ENCODE measurements at places on chromosomes 6 and 20. TPM values are rescaled to one million over a fixed set of nuclear protein-coding genes. Genes with fewer than 3 reads are reported as not detected.

DNA sequence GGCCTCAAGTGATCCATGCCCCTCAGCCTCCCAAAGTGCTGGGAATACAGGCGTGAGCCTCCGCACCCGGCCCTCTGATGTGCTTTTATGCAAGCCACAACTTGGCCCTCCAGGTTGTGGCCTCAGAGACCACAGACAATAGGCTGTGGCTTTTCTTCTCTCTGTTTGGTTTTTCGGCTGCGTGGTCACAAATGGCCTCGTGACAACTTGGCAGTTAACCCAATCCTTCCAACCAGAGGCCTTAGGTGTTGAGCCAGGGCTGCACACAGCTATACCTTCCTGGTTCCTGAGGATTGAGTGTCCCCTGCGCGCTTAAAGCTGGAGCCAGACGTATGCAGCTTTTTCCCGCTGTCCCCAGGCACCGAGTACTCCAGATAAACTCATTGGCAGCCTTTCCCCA lies 6.3 kb upstream of the TGM3 start:
- no peak for DNase-seq
- H3K4me1 ChIP-seq, result no peaks in the 10 kb centered on the region
- H3K27me3 ChIP-seq, result peaks cover 4% of the 10 kb centered on the region
- H3K4me3 ChIP-seq, result no peak overlapping the region
- H3K36me3 ChIP-seq, result no peaks in the 10 kb centered on the region

GRCh38 chr6:112010328-112010727 lies 43.6 kb upstream of the CCN6 start:
- no peaks in the 10 kb centered on the region for H3K4me1 ChIP-seq
- no peaks in the 10 kb centered on the region for H3K36me3 ChIP-seq
- no peaks in the 10 kb centered on the region for H3K27me3 ChIP-seq
- H3K27ac ChIP-seq, result no peak overlapping the region

- H3K27me3 ChIP-seq, result peaks cover 35% of the 10 kb centered on the region
- no peak overlapping the region for H3K27ac ChIP-seq
- peak overlapping the region; percentile 52 for H3K4me3 ChIP-seq
- H3K36me3 ChIP-seq, result no peaks in the 10 kb centered on the region
Measured at GRCh38 chr6:144063744-144064401, 31.5 kb downstream of the SF3B5 start.

DNA sequence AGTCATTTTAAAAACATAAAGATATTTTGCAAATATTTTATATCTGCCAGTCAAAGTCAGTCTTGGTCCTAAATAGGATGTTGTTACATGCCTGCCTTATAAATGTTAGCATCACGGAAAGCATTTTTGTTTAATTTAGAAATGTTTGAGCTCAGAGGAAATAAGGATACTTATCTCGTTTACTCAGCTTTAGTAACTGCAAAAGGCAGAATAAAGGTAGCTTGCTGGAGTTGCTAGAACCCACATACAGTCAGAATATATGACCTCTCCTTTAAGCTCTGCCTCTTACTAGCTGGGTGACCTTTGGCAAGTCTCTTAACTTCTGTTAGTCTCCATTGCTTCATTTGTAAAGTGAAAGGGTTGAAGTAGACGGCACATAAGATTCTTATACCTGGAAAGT lies 867.3 kb downstream of the KIF16B start:
- H3K27ac ChIP-seq, result no peak overlapping the region
- no peak for DNase-seq
- H3K27me3 ChIP-seq, result no peaks in the 10 kb centered on the region
- H3K36me3 ChIP-seq, result no peaks in the 10 kb centered on the region

SIRPB1 gene
- polyA plus RNA-seq, result 0.19 TPM

DNA sequence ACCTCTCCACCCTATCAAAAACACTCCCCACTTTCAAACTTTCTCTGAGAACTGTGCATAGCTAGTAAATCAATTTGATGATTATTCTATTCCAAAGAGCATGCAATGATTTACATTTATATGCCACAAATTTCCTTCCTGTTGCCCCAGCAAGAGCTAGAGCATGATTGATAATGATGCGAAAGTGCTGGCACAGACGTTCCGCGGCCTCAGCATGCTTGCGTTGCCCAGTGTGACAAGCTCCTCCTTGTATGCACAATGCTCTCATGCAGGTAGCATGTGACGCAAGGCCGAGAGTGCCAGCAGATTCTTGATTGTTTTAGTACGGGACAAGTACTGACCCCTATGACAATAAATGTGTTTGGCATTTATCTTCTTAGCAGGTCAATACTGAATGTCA lies 696.3 kb upstream of the SLC35B3 start:
- no peak overlapping the region for H3K4me3 ChIP-seq
- no peaks in the 10 kb centered on the region for H3K4me1 ChIP-seq
- no peak overlapping the region for H3K27ac ChIP-seq
- H3K27me3 ChIP-seq, result no peaks in the 10 kb centered on the region
- no peaks in the 10 kb centered on the region for H3K36me3 ChIP-seq

GRCh38 chr20:17611290-17611539 lies 41.3 kb downstream of the DSTN start:
- no peak for DNase-seq
- H3K27ac ChIP-seq, result no peak overlapping the region
- H3K27me3 ChIP-seq, result no peaks in the 10 kb centered on the region
- H3K4me1 ChIP-seq, result no peaks in the 10 kb centered on the region

POM121L2 gene
- polyA plus RNA-seq, result not detected

- H3K4me1 ChIP-seq, result peaks cover 31% of the 10 kb centered on the region
- no peak for DNase-seq
- H3K27ac ChIP-seq, result peak overlapping the region; percentile 44
- no peaks in the 10 kb centered on the region for H3K36me3 ChIP-seq
- H3K4me3 ChIP-seq, result no peak overlapping the region
Measured at GRCh38 chr20:53901497-53902096, 168.8 kb downstream of the BCAS1 start.

GRCh38 chr6:155066921-155067680 lies 72.0 kb downstream of the TIAM2 start:
- peak overlapping the region; percentile 57 for H3K27ac ChIP-seq
- no peaks in the 10 kb centered on the region for H3K36me3 ChIP-seq
- no peak for DNase-seq

All from SK-N-SH (cell line).